ENCODE measurements at places on chromosomes 11 and 22.

DNA sequence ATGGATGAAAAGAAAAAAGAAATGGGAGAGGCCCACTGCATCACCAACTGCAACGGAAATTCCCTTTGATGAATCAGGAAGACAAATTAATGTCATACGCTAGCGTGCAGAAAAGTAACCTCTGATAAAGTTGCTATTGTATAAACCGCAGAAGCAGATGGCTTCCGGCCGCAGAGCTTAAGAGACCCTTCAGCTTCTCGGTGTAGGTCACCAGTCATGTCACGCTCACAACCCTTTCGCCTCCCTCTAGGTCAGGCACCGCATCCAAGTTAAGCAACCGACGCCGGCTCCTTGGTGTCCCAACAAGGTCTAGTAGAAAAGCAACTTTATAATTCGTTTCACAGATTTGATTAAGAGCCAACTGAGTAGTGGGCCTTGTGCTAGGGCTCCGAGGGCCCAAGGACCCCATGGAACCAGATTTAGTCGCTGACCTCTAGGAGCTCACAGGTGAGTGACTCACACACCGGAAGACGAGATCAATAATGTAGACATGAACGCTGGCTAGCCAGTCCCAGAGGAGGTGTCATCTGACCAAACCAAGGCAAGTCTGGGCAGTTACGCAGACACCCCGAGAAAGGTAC is 1.2 kb upstream of the ZFP91 start:
- peak; percentile 48 for DNase-seq

- DNase-seq, result no peak
Measured at GRCh38 chr11:78295991-78296930, 107.5 kb downstream of the USP35 start.

DNA sequence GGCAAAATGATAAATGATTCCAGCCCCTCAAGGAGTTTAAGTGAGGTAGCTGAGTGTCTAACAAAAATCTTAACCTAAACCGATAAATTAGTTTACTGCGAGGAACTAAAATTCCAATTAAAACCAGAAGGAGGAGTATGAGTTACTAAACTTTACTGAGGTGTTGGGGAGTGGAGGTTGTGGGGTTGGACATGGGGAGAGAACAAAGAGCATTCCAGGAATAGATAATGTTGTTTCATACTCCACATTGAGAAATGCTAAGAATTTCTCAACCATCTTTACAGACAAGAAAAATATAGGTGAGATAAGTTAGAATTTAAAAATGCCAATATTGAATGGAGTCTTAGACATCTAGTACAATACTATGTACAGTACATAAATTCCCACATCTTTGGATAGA is 488.6 kb downstream of the METTL15 start:
- no peak for DNase-seq

DNA sequence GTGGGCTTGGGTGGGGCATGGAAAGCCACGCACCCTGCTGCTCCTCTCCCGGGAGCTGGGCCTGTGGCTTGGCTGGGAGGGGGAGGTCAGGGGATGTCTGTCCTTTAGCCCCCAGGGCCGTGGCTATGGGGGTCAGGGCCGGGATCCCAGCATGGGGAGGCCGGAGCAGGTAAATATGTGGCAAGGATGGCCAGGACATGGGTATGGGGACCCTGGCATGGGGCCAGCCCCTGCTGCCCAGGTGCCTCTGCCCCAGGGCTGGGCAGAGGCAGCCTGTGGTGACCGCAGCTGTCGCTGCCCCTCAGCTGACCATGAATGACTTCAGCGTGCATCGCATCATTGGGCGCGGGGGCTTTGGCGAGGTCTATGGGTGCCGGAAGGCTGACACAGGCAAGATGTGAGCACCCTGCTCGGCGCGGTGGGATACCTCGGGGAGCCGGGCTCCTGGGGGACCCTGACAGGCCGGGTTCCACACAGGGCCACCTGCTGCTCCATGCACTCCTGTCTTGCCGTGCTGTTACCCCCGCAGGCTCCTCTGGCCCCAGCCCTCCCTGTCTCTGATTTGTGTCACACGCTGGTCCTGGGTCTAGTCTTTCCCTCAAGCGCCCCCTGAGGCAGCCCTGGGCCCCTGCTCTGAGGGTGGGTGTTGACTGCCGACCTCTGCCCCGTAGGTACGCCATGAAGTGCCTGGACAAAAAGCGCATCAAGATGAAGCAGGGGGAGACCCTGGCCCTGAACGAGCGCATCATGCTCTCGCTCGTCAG is 8.1 kb upstream of the ANKRD13D start:
- DNase-seq, result no peak

DNA sequence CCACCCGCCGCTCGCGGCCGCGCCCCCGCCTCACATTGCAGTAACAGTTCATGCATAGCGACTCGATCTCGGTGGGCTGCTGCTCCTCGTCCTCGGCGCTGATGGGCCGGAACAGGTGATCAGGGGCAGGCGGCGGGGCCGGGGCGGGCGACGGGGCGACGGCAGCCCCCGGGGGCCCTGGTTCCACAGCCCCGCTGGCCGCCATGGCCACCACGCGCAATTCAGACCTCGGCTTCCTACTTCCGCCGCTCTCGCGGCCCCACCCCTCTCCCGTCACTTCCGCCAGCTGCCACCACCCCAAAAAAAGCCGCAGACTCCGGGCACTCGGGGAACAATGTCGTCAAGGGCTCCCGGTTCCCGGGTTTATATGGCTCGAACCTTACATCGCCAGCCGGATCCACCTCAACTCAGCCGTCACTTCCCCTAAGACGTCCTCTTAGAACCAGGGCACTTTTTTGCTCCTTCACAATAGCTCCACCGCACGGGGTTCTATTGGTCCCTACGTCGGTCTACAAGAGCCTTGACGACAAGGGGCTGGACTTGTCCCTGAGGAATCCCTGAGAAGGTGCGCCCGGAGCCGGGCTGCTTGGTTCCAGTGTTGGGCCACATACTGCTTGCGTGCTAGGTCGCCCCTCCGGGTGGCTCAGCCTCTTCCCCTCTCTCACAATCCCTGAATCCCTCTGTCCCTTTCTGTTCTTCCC is at the start of gene ZPR1:
ZPR1 (minus strand) TSS at position 238 of the 701 bp plus-strand sequence; CDS start at position 205, 33 bp downstream.
- DNase-seq, result peak; percentile 80

- DNase-seq, result no peak
Measured at GRCh38 chr22:44298406-44299091, 14.2 kb downstream of the SHISAL1 start.

- no peak for DNase-seq
Measured at GRCh38 chr22:17590586-17590985, 27.3 kb downstream of the SLC25A18 start.

All from HAP-1 (cell line).